ENCODE measurements at places on chromosomes 2 and 18.

DNA sequence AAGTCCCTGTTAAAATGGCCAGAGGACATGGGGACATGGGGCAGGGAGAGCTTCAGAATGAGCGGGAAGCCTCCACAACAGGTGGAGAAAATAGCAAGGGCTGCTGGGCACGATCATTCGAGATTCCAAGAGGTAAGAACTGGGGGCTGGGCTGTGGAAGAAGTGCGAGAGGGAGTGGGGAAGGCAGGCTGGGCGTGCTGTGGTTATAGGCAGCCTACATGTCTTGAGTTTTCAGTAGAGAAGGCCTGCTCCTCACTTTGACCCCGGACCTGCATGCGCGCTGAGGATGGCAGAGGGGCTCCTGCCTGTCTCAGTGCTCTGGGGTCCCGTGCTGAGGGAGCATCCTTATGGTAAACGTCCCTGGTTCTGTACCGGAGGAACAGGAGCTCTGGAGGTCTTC lies 115.5 kb downstream of the AGAP1 start:
- DNase-seq: no peak

GRCh38 chr2:86633155-86633651 lies 9.5 kb upstream of the RNF103 start:
- no peak for DNase-seq

GRCh38 chr2:141791521-141791920 lies 339.3 kb downstream of the LRP1B start:
- DNase-seq: no peak

DNA sequence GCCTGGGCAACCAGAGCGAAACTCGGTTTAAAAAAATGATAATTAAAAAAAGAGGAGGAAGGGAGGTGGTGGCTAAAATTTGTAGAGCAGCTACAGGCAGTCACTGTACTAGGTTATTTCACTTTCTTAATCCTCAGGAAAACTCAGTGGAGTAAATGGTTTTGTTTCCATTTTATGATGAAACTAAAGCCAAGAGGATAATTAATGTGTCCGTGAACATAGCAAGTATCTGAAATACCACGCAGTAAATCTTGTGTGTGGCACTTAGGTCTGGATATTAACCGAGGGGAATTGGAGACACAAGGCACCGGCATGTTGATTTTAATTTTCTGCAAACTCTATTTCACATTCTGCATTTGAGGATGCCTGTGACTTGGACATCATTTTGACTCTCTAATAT lies 14.5 kb downstream of the SH3BP4 start:
- DNase-seq: no peak

DNA sequence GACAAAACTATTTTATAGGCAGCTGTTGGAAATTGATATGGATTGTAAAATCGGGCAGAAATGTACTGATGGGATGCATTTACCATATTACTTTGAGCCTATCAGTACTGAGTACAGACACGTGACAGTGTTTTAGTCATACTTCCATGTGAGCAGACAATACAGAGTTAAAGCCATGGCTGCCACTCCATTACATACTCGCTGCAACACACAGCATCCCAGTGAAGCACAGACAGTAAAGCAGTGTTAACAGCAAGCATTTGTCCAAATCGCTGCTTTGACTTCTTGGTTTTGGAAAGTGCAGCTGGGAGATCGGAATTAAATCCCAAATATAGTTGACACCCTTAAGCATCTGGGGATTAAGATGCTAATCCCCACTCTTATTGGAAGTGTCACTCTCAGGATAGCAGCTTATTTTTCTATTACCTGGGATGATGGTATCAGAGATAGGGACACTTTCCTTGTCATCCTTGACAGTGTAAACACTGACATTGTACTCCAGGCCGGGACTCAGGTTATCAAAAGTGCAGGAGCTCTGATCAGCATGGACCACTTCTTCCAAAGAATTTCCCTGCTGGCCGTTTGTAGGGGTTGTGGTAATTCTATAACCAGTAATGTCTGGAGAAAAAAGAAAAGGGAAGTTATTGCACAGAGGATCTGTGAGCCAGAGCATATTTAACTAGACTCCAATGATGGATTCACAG lies 41.6 kb downstream of the FN1 start:
- DNase-seq: no peak

DNA sequence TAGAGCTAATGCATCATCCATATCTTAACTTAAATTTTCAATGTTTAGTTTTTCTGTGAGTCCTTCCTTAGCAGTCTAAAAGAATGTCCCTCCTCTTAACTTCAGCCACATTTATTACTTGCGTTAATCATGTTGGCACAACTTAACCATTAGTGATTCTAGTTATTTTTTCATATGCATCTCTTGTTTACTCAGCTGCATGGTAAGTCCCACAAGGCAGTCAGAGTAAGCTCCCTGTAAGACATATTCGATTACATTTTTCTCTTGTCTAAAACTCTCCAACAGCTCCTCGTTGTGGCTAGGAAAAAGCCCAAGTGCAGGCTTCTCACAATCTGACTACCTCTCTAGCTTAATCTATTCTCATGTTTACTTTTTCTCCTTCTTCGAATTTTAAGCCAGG lies 2045.3 kb upstream of the PIK3C3 start:
- no peak for DNase-seq

- no peak for DNase-seq
Measured at GRCh38 chr2:50582164-50582563, 449.8 kb downstream of the NRXN1 start.

GRCh38 chr2:20611077-20611843 lies 39.6 kb downstream of the HS1BP3 start:
- no peak for DNase-seq

GRCh38 chr18:28123401-28124030 lies 53.4 kb downstream of the CDH2 start:
- no peak for DNase-seq

DNA sequence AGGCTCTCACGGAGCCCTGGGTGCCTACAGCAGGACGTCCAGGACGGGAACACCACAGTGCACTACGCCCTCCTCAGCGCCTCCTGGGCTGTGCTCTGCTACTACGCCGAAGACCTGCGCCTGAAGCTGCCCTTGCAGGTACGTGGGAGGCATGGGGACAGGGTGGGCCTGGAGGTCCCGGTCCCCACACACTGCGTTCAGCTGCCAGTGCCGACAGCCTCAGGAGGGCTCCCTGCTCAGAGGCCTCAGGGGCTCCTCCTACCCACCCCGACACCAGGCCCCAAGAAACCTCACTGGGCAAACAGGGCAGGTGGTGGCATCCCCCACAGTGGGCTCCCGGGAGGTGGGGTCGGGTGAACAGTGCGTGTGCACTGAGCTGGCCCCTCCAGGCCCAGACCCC lies 10.8 kb downstream of the ANO7 start:
- DNase-seq: no peak
